ENCODE measurements at places on chromosomes 2 and 18. TPM values are rescaled to one million over a fixed set of nuclear protein-coding genes. Genes with fewer than 3 reads are reported as not detected.

DNA sequence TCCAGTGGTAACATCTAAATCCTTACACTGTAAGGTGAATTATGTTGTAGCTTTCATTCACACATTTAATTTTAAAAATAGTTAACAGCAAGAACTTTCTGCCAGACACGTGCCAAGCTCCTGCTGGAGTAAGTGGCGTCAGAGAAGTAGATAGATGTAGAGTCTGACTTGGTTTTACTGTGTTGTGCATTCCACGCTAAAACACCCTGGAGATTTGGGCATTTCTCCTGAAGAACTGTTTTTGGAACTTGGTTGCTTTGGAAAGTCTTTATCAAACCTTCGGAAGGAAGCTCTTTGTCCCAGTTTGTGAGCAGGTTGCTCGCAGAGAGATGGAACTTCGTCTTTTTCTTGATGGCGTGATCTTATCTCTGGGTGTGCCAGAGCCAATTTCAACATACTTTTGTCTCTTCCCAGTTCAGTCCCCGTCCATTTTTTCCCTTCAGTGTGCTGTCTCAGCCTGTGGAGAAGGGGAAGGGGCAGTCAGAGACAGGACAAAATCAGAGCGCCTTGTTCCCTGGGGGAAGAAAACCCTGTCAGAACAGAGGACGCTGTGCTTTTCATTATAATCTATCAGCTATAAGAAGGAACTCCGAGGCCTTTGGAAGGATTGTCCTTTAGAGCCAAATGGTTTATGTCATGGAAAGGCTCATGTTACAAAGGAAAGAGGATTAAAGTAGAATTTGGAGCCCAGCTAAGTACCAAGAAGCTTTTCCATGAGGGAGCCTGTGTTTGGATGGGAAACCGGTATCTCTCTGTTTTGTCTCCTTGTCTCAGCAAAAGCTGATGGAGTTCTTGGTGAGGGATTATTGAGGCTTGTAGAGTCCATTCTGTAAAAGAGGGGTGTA is 18.9 kb downstream of the GRHL1 start:
- no peak overlapping the region for H3K4me3 ChIP-seq
- H3K27ac ChIP-seq = no peak overlapping the region
- no peaks in the 10 kb centered on the region for H3K36me3 ChIP-seq
- peaks cover 5% of the 10 kb centered on the region for H3K4me1 ChIP-seq

GRCh38 chr2:196309691-196310090 is 138.3 kb upstream of the STK17B start:
- no peak overlapping the region for H3K4me3 ChIP-seq
- H3K27ac ChIP-seq = no peak overlapping the region
- H3K36me3 ChIP-seq = no peaks in the 10 kb centered on the region
- no peak for DNase-seq
- peaks cover 9% of the 10 kb centered on the region for H3K4me1 ChIP-seq
- H3K27me3 ChIP-seq = no peaks in the 10 kb centered on the region

ALPI gene
- not detected for total RNA-seq

DNA sequence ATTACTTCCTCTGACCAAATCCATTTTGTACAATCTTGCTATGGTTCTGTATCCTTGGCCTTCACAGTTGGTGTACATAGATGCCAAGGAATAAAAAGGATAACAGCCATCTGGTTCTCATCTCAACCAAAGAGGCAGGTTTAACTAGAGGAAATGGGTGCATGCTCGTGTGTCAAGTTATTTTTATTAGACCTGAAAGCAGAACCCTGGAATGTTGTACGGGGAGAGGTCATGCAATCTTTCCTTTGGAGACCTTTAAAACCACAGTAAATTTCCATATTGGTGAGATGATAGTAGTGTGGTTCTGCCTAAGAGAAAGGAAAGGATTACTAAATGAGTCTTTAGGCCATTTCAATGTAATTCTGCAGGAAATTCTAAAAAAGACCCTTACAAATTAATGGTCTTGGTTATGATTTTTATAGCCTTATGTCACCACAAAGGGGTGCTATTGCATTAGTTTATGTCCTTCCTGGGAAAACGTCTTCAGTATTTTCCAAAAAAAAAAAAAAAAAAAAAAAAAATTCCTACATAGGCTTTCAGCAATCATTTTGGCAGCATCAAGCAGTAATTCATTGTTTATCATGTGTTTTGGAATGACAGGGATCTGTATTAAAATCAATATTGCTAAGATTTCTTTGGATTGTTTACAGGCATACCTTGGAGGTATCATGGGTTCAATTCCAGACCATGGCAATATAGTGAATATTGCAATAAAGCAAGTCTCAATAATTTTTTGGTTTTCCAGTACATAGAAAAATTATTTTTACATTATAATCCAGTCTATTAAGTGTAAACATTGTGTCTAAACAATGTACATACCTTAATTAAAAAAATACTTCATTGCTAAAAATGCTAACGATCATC is 270.8 kb downstream of the NYAP2 start:
- H3K4me3 ChIP-seq = no peak overlapping the region
- no peak overlapping the region for H3K27ac ChIP-seq
- H3K27me3 ChIP-seq = no peaks in the 10 kb centered on the region
- H3K4me1 ChIP-seq = peaks cover 27% of the 10 kb centered on the region

PDE1A gene
- 0.25 TPM for total RNA-seq

- no peak overlapping the region for H3K27ac ChIP-seq
- H3K27me3 ChIP-seq = peaks cover 49% of the 10 kb centered on the region
- peaks cover 12% of the 10 kb centered on the region for H3K4me1 ChIP-seq
- DNase-seq = no peak
- H3K36me3 ChIP-seq = no peaks in the 10 kb centered on the region
Observed at GRCh38 chr2:73823916-73824523, 4.7 kb upstream of the STAMBP start.

PTCD3 gene
- total RNA-seq = 192 TPM

DNA sequence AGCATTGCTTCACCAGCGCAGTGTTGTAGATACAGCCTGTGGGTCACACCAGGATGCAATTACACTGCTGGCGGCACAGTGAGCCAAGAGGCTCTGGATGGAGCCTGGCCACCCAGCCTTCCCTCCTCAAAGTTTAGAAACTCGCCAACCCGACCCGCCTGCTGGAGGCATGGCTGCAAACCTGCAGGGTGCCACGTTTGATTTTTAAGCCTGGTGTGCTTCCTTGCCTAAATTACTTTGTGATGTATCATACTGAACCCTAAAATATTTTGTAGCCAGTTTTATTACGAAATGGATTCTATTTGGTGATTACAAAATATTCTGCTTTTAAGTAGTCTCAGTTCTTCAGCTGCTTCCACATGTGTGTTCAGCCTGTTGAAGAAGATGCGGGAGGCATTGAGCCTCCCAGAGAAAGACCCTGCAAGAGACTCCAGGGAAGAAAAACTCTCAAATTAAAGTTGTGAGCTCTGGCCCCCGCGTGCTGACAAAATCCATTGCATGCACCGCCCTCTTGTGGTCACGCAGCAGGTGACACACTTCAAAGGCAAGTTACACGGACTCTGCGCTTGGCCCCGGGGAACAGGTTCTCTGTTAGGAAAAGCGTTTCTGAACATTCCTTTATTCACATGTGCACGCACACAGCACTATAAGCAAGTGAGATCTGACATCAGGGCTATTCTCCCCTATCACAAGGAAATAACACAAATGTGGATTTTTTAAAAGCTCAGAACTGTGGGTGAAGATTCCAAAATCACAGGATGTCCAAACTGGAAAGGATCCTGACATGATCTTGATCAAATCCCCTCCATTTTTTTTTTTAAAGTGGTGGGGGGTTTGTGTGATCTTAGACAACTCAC is 63.0 kb upstream of the TWIST2 start:
- no peak overlapping the region for H3K4me3 ChIP-seq
- DNase-seq = peak; percentile 76
- H3K4me1 ChIP-seq = peaks cover 16% of the 10 kb centered on the region
- H3K27ac ChIP-seq = no peak overlapping the region

GRCh38 chr2:211161236-211161635 is 604.8 kb downstream of the CPS1 start:
- no peaks in the 10 kb centered on the region for H3K36me3 ChIP-seq
- no peaks in the 10 kb centered on the region for H3K4me1 ChIP-seq
- DNase-seq = no peak
- H3K27ac ChIP-seq = no peak overlapping the region

- no peak for DNase-seq
- H3K4me1 ChIP-seq = no peaks in the 10 kb centered on the region
Observed at GRCh38 chr2:20433946-20434553, 12.8 kb upstream of the RHOB start.

- peaks cover 35% of the 10 kb centered on the region for H3K4me1 ChIP-seq
- H3K36me3 ChIP-seq = no peaks in the 10 kb centered on the region
- no peaks in the 10 kb centered on the region for H3K27me3 ChIP-seq
- H3K27ac ChIP-seq = no peak overlapping the region
- DNase-seq = no peak
Observed at GRCh38 chr2:195666113-195666712, 9.2 kb downstream of the SLC39A10 start.

CFAP210 gene
- total RNA-seq = 0.60 TPM

DNA sequence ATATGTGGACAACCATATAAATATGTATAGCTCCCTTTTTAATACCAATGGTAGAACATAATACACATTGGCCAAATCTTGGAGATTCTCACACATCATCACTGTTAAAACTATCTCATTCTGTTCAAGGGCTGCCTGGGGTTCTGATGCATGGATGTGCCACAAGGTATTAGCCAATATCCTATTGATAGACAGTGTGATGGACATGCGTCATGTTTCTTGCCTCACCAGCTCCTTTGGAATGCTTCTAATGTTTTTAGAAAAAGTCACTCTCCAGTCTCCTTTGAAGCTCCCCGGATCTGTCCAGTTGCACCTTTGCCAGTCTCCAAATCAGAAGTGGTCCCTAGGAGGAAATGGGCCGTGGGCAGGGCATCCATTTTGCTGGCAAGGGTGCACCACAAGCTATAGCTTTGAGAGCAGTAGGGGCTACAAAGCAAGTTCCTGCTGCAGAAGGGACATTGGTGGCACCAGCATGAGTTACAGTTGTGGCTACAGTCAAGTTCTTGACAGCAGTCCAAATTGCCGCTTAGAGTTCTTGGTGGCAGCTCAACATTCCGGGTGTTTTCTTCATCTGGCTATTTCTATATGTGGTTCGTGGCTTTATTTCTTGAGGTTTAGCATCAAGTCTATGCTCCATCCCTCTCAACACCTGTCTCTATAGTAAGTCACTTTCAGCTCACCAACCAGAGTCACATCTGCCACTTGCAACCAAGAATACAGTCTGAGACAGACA is 25.1 kb upstream of the ATRAID start:
- no peak for DNase-seq
- no peak overlapping the region for H3K4me3 ChIP-seq
- no peak overlapping the region for H3K27ac ChIP-seq
- H3K36me3 ChIP-seq = no peaks in the 10 kb centered on the region
- H3K4me1 ChIP-seq = no peaks in the 10 kb centered on the region

DNA sequence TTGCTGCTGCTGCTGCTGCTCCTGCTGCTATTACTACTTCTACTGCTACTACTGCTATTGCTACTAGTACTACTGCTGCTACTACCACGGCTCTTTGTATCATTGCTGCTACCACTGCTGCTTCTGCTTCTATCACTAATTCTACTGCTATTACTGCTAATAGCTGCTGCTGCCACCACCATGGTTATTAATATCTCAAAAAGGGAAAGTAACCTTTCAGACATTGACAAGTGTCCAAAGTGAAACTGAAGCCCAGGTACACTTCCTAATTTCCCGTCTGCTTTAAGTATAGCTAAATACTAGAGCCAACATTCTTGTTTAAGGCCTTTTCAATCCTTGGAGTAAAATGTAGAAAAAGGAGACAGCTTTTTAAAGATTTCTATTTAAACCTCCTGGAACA is 45.4 kb upstream of the EHBP1 start:
- H3K4me3 ChIP-seq = no peak overlapping the region
- no peak for DNase-seq
- H3K4me1 ChIP-seq = peaks cover 15% of the 10 kb centered on the region
- no peaks in the 10 kb centered on the region for H3K36me3 ChIP-seq

GRCh38 chr2:1623906-1624445 is 120.3 kb downstream of the PXDN start:
- peaks cover 60% of the 10 kb centered on the region for H3K4me1 ChIP-seq
- H3K4me3 ChIP-seq = peak overlapping the region; percentile 60
- H3K27ac ChIP-seq = peak overlapping the region; percentile 100

- H3K27ac ChIP-seq = no peak overlapping the region
- peaks cover 15% of the 10 kb centered on the region for H3K36me3 ChIP-seq
- H3K4me1 ChIP-seq = peaks cover 6% of the 10 kb centered on the region
- no peak overlapping the region for H3K4me3 ChIP-seq
- H3K27me3 ChIP-seq = no peaks in the 10 kb centered on the region
- no peak for DNase-seq
Observed at GRCh38 chr18:47120428-47120827, 29.9 kb downstream of the HDHD2 start.

- no peak overlapping the region for H3K4me3 ChIP-seq
- DNase-seq = no peak
- no peaks in the 10 kb centered on the region for H3K36me3 ChIP-seq
- H3K4me1 ChIP-seq = peaks cover 22% of the 10 kb centered on the region
Observed at GRCh38 chr2:241905716-241906377, 36.3 kb downstream of the RTP5 start.

MDH1B gene
- total RNA-seq = 1.6 TPM

B3GNT2 gene
- total RNA-seq = 32.2 TPM

DNA sequence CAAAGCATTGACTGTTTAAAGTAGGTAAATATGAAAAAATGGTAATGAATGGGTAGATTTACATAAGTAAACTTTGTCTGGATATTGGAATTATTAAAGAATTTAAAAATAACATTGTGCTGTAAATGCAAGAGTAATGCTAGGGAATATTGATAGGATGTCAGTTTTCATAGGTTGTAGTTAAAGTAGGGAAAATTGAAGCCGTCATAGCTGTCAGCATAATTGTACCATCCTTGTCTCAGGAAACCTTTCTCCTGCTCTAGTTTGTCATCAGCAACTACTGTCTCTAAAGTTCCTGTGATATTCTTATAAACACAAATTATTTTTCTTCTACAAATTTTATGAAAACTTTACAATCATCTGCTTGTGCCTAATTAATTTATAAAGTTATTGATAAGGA is 10.1 kb upstream of the SPAG16 start:
- DNase-seq = no peak
- H3K4me3 ChIP-seq = no peak overlapping the region
- H3K27me3 ChIP-seq = no peaks in the 10 kb centered on the region
- H3K27ac ChIP-seq = no peak overlapping the region
- H3K4me1 ChIP-seq = no peaks in the 10 kb centered on the region

HAAO gene
- total RNA-seq = 8.4 TPM

DNA sequence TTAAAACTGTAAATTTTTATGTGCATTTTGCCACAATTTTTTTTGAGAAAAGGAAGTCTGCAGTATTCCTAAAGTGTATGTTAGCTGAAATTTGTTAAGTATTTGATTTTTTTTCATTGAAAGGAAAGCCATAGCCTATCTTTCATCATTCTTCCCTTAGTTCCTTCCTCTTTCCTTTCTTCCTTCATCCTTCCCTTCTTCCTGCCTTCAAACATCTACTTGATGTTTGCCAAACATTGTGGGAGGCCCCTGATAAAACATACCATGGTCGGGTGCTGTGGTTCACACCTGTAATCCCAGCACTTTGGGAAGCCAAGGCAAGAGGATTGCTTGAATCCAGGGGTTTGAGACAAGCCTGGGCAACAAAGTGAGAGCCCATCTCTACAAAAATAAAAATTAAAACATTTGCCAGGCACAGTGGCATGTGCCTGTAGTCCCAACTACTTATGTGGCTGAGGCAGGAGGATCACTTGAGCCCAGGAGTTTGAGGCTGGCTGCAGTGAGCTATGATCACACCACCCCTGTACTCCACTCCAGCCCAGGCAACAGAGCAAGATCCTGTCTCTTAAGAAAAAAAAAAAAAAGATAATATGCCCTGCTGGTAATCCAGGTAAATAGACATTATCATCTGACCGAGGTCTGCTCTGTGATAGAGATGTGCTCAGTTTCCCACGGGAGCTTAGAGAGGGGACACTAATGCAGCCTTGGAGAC is 278.4 kb upstream of the STON1 start:
- no peaks in the 10 kb centered on the region for H3K36me3 ChIP-seq
- no peaks in the 10 kb centered on the region for H3K27me3 ChIP-seq
- H3K4me3 ChIP-seq = no peak overlapping the region
